Stimulated activated CD8-positive, alpha-beta memory T cell treated with anti-CD3 and anti-CD28 coated beads, Interleukin-4, amount 100 ng/mL, for 1 hour (primary cell): ENCODE measurements at places on chromosomes 2 and 18.
A peak's percentile ranks its signal among the peaks of the same experiment; 100 is the strongest.

DNA sequence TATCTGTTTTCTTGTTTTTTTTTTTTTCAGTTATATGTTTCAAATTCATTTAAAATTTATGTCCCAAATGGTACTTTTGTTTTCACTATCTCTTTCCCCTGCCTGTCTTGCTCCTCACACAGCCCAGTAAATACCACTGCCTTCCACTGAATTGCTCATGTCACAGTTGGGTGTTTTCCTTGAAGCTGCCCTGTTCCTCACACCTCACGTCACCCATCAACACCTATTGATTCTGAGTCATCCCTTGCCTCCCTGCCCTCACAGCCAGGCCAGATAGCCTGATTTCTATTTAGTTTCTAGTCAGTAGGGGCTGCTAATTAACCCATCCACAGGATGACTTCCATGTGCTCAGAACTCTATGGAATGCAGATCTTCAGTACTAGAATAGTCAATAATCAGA, 25.3 kb downstream of the FSHR start:
- no peak for DNase-seq

DNA sequence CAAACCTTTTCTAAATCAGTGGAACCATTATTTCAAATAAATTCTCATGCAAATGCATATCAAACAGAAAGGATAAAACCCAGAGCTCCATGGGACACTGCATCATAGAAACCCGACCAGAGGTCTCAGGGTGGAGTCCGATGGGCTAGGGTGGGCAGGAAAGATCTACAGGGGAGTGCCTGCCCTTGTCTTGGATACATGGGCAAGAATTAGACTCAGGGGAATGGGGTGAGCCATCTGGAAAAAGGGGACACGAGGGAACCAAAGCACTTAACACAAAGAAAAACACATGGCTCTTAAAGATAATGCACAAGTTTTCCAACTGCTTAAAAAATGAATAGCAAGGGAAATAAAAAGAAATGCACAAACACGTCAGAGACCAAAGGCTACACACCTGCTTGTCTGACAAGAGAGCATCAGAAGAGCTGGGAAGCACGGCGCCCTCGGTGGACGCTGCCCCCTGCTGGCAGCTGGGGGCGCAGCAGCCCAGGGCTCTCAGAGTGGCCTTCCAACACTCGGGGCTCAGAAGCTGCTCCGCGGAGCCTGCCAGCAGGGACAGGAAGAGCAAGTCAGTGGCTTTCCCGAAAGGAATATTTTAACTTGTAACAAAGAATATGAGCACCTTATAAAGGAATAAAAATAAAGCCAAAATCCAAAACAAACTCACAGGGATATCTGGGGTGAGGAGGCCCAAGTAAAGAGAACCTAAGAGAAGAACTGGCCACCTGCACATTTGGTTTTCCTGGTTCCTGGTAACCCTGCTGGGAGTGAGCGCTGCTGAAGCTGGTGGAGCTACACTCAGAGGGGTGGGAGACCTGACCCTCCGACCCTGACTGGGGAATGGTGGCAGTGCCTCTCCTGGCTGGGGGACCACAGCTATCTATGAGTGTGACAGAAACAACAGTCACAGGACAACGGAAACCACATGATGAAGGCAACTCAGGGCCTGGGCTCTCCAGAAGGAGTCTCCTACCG, 54.5 kb downstream of the SIGLEC15 start:
- peak; percentile 51 for DNase-seq

DNA sequence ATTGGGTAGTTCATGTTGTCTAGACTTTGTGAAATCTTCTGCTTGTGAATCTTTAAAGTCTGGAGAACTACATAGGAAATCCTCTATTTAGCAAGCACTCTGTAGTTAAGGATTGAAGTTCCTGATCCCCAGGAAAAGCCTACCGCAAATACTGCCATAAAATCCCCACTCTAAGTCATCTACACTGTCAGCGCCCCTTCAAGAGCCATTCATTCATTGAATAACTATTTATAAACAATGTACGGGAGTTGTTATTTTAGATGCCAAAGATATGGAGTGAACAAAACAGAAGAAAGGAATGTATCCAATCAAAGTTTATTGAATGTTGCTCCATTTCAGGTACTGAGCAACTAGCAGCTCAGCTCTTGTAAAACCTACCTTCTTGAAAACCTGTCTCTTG, 36.5 kb upstream of the SLC39A10 start:
- no peak for DNase-seq

GRCh38 chr18:28136071-28136470, 40.9 kb downstream of the CDH2 start:
- DNase-seq = no peak

DNA sequence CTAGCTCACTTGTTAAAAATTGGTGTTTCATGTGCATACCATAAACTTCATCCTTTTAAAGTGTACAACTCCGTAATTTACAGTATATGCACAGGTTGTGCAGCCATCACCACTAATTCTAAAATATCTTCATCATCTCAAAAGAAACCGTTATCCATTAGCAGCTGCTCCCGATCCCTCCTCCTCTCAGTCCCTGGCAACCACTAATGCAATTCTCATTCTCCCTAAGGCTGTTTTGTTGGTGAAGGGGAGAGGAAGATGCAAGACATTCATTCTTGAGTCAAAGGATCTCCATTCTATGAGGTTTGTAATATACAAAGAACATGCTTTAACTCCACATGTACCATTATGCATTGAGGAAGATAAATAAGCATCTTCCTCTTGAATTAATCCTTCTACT, 48.6 kb downstream of the RNU4ATAC start:
- no peak for DNase-seq

GRCh38 chr2:15822151-15823044, 118.0 kb upstream of the MYCN start:
- no peak for DNase-seq

DNA sequence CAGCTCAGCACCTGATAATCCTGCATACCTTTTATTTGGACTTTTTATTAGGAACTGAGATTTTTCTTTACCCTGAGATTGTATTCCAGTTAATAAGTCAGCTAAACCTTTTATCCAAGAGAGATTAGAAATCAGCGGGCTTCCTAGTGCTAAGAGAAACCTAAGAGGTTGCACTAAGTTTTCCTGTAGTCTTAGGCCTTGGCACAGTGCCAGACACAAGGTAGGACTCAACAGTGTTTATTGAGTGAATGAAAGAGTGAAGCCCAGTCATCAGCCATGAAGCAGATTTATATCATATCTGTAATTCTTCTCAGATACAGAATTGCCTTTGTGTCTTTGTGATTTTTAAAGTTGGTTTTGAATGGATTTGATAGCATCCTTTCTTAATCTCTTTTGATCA, 13.6 kb downstream of the OTX1 start:
- no peak for DNase-seq

DNA sequence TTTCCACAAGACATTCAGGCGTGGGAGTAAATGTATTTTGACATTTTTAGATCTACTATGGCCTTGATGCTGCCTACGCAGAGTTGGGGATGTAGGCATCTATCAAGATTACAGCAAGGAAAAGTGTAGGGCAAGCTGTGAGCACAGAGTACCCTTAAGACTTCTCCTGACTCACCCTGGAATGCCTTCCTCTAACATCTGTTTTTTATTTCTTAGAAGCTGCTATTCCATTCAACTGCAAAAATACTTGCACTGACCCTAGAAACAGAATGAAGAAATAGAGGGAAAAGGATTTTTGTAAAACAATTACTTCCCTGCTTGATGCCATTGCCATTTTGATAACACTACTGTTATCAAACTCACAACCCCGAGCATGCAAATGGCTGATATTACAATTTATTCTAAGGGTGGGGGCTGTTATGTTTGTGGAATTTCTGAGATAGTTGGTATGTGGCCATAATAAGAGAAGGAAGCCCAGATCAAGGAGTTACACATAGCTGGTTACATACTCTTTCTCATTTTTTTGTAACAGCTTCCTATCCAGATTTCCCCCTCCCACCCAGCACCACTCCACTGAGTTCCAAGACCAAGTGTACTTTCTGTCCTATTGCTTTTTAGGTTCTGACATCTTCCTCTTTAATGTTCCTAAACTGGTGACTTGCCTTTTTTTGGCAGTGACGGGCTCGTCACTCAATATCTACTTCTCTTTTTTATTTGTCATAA, 6.0 kb upstream of the ROCK1 start:
- no peak for DNase-seq

DNA sequence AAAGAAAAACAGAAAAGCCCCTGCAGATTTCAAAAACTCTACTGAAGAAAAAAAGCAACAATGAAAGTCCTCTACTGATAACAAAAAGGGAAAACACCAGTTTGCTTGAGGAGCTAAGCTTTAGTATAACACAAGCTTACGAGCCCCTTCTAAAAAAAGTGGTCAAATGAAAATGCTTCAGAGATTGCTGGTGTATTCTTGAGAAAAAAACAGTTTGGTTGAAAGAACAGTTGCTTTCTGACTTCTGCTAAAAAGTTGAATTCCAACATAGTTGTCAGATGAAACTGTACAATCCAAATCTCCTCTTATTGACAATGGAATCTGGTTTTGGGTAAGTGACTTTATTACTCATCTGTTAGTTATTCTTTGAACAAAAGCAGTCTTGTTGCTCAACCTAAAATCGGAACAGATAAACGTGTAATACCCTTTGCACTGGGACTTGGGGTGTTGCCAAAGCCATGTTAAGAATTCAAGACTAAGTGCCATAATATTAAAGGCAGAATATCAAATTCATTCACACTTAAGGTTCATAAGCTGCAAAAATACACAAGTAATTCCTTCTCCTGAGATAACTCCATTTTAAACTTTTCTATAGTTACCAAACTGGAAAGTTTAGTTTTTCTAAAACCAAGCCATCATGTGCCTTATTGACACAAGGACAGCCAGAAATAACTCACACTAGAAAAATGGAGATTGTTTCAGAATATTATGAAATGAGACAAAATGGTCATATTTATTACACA, 45.3 kb upstream of the SPAG16 start:
- DNase-seq = no peak

DNA sequence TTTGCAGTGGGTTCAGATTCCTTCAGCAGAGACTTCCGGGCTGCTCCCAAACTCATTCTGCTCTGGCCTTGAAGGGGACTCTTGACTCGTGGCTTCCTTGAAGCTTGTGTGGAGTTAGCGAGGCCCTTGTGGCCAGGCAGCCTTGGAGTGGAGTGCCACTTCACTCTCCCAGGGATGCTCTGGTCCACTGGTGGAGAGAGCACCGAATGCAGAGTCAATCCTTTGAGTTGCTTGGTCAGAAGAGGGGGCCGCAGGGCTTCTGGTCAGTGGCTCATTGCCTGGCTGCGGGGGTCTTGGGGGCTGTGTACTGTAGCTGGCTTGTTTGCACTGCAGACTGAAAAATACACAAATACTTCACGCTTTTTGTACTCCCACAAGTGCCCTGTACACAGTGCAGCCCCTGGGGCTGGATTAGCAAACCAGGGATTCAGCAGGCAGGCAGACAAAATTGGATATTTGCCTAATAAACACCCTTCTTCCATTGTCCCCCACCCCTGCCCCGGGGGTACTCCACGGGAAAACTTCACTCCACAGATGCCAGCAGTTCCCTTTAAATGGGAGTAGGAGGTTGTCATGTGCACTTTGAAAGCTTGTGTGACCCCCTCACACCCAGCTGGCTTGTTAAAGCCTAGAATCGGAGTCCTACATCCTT, 3.2 kb downstream of the GLI2 start:
- DNase-seq = no peak

GRCh38 chr18:5144629-5145028, 52.4 kb downstream of the AKAIN1 start:
- no peak for DNase-seq

DNA sequence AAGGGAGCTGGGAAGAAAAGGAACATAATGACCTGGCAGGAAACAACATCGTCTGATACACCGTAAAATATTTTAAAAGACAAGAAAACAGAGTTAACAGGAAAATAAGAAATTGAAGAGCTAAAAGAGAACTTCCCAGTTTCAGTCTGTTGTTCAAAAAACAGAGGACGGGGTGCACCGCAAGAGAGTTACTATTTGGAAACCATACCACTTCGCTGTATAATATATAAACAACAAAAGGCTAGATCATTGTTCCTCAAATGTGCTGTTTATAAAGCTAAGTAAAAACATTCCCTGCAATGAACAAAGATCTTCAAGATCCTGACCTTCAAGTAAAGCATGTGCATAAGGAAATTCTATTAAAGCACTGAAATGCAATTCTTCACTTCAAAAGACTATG, 2.1 kb downstream of the PPP3R1 start:
- DNase-seq = no peak

DNA sequence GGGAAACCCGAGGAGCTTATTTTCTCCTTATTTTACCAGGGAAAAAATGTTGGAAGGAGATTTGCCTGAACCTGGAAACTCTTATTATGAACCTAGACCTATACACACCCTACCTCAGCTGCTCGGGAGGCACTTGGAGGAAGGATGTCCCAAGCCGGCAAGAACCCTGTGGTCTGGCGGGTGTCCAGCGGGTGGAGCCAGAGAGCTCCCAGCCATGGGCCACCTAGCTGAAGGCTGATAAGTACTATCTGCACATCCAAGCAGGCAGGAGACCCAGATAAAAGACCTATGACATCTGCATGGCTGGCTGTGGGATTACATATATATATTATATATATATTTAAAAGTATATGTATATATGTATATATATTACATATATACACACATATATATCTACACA, 1.1 kb upstream of the SLC14A1 start:
- peak; percentile 42 for DNase-seq

DNA sequence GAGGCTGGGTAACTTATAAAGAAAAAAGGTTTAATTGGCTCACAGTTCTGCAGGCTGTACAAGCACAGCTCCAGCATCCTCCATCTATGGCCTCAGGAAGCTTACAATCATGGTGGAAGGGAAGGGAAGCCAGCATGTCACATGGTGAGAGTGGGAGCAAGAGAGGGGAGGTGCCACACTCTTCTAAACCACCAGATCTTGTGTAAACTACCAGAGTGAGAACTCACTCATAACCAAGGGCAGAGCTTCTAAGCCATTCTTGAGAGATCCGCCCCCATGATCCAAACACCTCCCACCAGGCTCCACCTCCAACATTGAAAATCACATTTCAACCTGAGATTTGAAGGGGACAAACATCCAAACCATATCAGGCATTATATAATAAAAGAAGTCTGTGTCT, 121.6 kb upstream of the CDC42EP3 start:
- no peak for DNase-seq

GRCh38 chr2:75042823-75043222, 84.4 kb downstream of the POLE4 start:
- no peak for DNase-seq
